ENCODE measurements at places on chromosomes 6 and 20.

- DNase-seq = no peak
Measured at GRCh38 chr6:1013656-1014430, 298.1 kb upstream of the FOXQ1 start.

GRCh38 chr6:134235937-134236751 is 81.8 kb downstream of the SGK1 start:
- DNase-seq = peak; percentile 49

GRCh38 chr6:43972179-43972912 is 154.9 kb downstream of the MRPL14 start:
- DNase-seq = no peak

DNA sequence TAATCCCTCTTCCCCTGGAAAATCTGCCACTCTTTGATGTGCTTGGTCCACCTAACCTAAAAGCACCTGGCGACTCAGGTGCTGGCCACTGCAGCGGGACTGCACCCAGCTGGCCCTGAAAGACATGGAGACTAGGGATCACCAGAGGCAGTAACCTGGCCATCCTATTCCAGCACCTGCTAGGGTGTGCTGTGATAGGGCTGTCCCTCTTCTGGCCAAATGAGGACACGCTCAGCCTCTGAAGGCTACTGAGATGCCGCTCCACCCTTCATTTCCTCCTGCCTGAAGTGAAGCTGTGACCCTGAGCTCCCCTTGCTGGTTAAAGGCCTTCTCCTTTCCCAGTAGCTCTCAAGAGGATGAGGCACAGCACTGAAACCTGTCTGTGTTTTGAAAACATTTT is 24.4 kb downstream of the FOXC1 start:
- no peak for DNase-seq

- DNase-seq = no peak
Measured at GRCh38 chr20:16477632-16478031, 95.6 kb downstream of the KIF16B start.

- DNase-seq = no peak
Measured at GRCh38 chr6:89251170-89251569, 34.0 kb upstream of the GABRR1 start.

- DNase-seq = no peak
Measured at GRCh38 chr6:153816366-153816765, 222.7 kb upstream of the OPRM1 start.

- no peak for DNase-seq
Measured at GRCh38 chr20:9884061-9884460, 45.2 kb upstream of the PAK5 start.

- DNase-seq = peak; percentile 34
Measured at GRCh38 chr20:2756056-2756611, 44.3 kb downstream of the CPXM1 start.

DNA sequence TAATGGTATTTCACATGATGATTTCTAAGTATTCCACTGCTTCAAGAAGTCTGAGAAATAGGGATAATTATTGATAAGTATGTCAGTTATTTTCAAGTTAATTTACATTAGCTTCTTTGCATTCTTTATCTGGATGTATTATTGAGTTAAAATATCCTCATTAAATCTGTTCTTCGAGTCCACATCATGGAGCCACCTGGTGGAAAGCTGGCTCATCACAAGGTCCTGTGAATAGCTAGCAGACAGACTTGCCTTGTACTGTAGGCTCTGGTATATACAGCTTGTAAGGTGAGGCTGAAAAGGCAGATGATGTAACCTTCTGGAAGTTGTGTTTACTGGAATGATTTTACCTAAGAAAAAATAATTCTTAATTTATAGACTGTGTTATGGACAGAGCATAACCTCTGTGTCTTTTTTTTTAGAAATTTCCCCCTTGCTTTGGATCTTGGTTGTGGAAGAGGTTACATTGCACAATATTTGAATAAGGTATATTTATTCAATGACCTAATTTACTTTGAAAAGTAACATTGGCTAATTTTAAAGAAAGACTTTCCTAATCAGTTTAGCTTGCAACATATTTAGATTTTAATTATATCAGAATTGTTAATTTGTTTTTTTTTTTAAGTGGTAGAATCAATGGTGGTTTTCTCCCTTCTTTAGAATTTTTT is 3.5 kb downstream of the NDUFAF5 start:
- DNase-seq = peak; percentile 57

DNA sequence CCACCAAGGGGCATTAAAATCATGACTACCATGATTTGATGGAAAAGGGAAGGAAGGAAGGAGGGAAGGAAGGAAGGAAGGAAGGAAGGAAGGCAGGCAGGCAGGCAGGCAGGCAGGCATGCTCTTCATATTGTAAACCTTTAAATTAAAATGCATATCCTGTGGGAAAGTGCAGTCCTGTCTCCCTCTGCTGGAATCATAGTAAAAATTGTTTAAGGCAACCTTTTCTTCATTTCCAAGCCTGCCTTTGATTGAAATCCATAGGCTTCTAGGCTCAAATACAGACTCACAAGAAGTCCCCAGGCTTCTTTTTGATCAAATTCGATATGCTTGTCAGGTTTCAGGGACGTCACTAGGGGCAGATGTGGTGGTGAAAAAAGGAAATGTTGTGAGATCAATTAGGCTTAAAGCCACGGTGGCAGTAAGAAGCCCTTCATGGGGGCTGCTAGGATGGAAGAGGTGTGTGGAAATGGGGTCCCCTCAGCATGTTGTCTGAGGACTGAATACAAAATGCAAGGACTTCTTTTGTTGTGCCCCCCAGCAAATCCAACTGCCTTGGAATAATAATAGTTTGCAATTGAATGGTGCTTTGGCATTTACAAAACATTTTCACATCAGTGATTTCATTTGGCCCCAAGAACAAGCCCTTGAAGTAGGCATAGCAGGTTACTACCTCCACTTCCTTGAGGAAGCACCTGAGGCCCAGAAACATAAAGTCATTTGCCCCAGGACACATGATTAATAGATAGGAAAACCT is 25.6 kb upstream of the GABRR1 start:
- DNase-seq = peak; percentile 72

DNA sequence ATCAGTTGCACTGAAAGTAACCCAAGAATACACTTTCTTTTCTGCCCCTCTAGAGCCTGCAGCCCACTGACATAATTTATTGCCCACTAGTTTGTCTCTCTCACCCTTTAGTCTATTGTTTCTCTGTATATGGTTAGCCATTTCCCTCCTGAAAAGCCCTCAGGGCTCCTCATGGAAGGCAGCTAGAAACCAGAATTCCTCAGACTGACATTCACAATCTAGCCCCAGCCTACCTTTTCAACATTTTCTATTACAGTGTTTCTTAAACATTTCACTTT is 21.4 kb upstream of the PAQR8 start:
- DNase-seq = no peak

GRCh38 chr6:164154588-164154987 is 740.1 kb downstream of the QKI start:
- DNase-seq = no peak

DNA sequence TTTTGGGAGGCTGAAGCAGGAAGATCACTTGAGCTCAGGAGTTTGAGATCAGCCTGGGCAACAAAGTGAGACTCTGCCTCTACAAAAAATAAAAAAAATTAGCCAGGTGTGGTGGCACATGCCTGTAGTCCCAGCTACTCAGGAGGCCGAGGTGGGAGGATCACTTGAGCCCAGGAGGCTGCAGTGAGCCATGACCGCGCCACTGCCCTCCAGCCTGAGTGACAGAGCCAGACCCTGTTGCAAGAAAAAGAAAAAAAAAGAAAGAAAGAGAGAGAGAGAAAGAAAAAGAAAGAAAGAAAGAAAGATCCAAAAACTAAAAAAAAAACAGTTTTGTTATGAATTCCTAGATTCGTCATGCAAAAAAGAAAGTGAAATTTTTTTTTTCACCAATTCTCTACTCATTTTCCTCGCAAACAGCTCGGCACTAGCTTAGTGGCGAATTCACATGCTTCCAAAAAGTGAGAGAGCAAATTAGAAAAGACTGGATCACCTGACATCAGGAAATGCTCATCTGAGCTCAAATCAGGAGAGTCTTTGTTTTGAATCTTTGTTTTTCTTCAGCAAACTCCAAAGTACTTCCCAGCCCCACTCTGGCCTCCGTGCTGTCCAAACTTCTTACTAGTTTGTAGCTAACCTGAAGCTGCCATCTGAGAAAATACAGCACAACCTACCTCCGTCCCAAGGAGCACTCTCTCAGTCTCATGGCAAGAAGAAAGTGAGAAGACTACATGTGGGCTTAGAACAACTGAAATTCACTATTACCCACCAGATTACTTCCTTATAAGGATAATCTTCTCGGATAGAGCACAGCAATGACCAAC is 27.0 kb downstream of the IPCEF1 start:
- no peak for DNase-seq

DNA sequence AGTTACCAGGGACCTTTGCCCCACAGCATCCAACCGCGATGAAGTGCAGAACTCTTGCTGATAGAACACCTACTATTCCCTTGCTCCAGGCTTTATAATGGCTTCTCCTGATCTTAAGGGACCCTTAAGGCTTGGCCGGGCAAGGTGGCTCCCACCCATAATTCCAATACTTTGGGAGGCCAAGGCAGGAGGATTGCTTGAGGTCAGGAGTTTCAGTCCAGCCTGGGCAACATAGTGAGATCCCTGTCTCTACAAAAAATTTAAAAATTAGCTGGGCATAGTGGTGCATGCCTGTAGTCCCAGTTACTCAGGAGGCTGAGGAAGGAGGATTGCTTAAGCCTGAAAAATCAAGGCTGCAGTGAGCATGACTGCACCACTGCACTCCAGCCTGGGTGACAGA is 68.8 kb downstream of the GCNT2 start:
- DNase-seq = no peak

- DNase-seq = no peak
Measured at GRCh38 chr6:161716176-161716575, 442.3 kb upstream of the AGPAT4 start.

GRCh38 chr6:148996815-148997214 is 250.0 kb downstream of the UST start:
- no peak for DNase-seq

DNA sequence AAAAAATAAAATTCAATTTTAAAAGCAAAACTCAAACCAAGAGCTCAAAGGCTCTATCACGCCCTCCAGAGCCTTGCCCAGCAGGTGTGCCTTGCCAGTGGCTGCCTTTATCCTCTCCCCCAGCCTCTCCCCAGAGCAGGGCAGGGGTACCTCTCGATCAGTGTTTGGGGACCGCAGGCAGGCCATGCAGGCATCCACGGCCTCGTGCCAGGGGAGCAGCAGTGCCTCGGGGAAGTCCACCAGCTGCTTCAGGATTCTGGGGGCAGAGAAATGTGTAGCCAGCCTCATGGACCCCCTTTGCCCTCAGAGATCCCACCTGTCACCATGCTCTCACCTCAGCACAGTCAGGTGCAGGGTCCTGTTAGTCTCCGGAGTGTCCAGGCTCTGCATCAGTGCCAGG is 5.7 kb downstream of the CUL7 start:
- no peak for DNase-seq

DNA sequence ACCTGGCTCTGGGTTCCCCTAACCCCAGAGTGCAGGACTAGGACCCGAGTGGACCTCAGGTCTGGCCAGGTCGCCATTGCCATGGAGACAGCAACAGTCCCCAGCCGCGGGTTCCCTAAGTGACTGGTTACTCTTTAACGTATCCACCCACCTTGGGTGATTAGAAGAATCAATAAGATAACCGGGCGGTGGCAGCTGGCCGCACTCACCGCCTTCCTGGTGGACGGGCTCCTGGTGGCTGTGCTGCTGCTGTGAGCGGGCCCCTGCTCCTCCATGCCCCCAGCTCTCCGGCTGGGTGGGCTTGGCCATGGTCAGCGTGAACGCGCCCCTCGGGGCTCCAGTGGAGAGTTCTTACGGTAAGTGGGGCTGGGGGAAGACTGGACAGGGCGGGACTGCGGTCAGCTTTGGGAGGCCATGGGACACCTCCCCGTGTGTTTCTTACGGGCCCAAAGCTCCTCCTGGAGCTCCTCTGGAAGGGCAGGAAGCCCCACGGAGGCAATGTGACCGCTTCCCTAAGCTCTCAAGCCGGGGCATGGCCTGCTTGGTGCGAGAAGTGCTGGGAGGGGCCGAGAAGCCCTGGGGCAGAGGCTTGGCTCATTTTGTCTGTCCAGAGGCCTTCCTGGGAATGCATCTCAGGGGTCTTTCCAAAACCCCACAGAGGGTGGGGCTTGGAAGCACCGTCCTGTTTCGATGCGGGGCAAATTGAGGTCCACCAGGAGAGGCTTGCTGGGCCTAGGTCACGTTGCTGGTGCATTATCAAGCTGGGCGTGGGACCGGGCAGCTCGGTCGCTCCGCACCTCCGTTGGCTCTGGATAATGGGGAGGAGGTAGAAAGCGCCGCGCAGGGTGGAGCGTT is at the start of gene HNF4A:
Gene HNF4A, plus strand, starts transcription at position 202 of the 855 bp plus-strand sequence. Its CDS starts 106 bp downstream, at position 308.
- DNase-seq = no peak

- no peak for DNase-seq
Measured at GRCh38 chr6:106287215-106287614, 38.3 kb downstream of the ATG5 start.

GRCh38 chr20:35000311-35000921 is 44.7 kb downstream of the MYH7B start:
- no peak for DNase-seq

DNA sequence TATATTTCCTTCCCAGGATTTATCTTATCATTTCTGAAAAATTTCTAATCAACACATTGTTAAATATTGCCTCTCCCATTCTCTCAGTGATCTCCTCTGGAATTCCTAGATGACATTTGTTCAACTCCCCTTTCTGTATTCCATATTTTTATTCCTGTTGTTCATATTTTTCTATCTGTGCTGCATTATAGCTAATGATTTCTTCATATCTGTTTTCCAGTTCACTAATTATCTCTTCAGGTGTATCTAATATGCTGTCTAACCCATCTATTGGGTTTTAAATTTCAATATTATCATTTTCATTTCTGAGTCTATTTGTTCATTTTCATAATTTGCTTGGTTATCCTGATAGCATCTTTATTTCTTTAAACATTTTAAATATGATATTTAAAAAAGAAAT is 141.9 kb downstream of the GRM4 start:
- no peak for DNase-seq

- no peak for DNase-seq
Measured at GRCh38 chr6:84758486-84758885, 5.9 kb downstream of the TBX18 start.

DNA sequence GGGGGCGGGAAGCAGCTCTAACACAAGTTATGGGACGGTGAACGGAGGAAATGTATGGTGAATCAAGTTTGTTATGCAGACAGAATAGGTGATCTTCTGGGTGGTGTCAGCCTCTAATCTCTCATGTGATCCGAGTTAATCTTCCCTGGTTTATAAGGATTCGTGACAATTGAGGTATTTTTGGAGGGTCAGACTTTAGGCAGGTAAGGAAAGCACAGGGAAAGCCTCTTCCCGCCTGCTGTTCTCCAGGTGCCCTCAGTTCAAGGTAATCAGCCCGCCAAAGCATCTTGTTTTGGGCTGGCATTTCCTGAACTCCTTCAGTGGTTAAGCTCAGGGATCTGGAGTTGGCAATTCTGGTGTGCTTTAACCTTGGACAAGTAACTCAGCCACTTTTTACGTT is 1.2 kb downstream of the CSTF1 start:
- DNase-seq = no peak

GRCh38 chr6:132798869-132799538 is 567 bp upstream of the SLC18B1 start:
- DNase-seq = peak; percentile 76

DNA sequence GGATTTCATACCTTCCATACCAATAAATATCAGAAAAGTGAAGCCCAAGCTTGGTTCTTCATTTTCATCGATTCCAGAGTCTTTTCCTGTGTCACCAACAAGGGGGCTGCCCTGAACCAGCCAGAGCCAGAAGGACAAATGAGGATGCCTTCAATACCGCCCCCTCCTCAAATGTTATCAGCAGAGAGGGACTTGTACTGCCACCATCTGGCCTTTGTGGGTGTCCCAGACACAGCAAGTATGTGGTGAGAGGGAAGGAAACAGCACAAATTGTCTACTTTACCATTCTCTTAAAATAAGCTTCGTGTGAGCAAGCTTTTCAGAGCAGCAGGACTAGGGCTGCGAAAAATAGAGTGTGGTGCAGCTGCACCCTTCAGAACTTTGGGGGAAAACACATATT is 165.3 kb downstream of the SOBP start:
- DNase-seq = peak; percentile 32
